ENCODE measurements at places on chromosomes 2 and 18. TPM values are rescaled to one million over a fixed set of nuclear protein-coding genes. Genes with fewer than 3 reads are reported as not detected.

- no peaks in the 10 kb centered on the region for H3K36me3 ChIP-seq
- no peaks in the 10 kb centered on the region for H3K4me1 ChIP-seq
- DNase-seq, result no peak
- H3K4me3 ChIP-seq, result no peak overlapping the region
Observed at GRCh38 chr2:112189001-112189556, 50.9 kb downstream of the FBLN7 start.

CNTNAP5 gene
- total RNA-seq, result 0.17 TPM

SRD5A2 gene
- not detected for total RNA-seq

GRCh38 chr2:26537826-26538475 is 60.0 kb upstream of the OTOF start:
- H3K36me3 ChIP-seq, result no peaks in the 10 kb centered on the region
- peaks cover 3% of the 10 kb centered on the region for H3K4me1 ChIP-seq
- no peak overlapping the region for H3K4me3 ChIP-seq
- no peak overlapping the region for H3K27ac ChIP-seq
- H3K27me3 ChIP-seq, result no peaks in the 10 kb centered on the region
- DNase-seq, result no peak

GRCh38 chr2:233679196-233679595 is 2.5 kb upstream of the UGT1A7 start:
- no peaks in the 10 kb centered on the region for H3K27me3 ChIP-seq
- no peak overlapping the region for H3K4me3 ChIP-seq
- no peak for DNase-seq
- H3K4me1 ChIP-seq, result no peaks in the 10 kb centered on the region
- H3K36me3 ChIP-seq, result no peaks in the 10 kb centered on the region

TUBA3E gene
- total RNA-seq, result not detected
